ENCODE measurements at places on chromosomes 2 and 18. TPM values are rescaled to one million over a fixed set of nuclear protein-coding genes. Genes with fewer than 3 reads are reported as not detected.

Gene TANK
- 74.5 TPM for total RNA-seq

Gene GORASP2
- 83.0 TPM for total RNA-seq

Gene ZDBF2
- total RNA-seq, result 19.8 TPM

Gene GMPPA
- total RNA-seq, result 52.5 TPM

Gene DTNB
- 7.7 TPM for total RNA-seq

Gene ARHGEF33
- total RNA-seq, result 0.09 TPM

Gene CPS1
- total RNA-seq, result 50.7 TPM

Gene CFAP65
- total RNA-seq, result 0.26 TPM

Gene CD8B2
- total RNA-seq, result not detected

Gene PAX3
- not detected for total RNA-seq

Gene DHRS9
- not detected for total RNA-seq

Gene CYS1
- total RNA-seq, result 5.9 TPM

Gene SLC40A1
- total RNA-seq, result 1.2 TPM

Gene GALNT5
- total RNA-seq, result not detected

Gene SALL3
- total RNA-seq, result not detected

Measured in A172 (cell line).